ENCODE measurements at places on chromosomes 1 and 21.
A peak's percentile ranks its signal among the peaks of the same experiment; 100 is the strongest.

DNA sequence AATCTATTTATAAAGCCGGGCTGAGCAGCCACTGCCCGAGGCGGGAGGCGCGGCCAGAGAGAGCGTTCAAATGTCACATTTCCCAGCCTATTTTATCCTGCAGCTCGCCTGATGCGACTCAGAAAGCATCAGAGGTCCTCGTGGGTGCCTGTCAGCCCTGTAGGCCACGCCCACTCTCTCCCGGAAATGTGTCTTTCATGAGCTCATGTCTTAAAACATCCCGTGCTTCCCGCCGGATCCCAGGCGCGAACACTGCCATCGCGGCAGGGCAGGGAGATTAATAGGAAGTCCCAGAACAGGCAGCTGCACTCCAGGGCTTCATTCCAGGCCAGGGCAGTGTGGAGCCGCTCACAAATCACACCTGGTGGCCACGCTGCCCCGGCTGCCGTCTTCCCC, 117.5 kb downstream of the PRDM16 start:
- DNase-seq = peak; percentile 28

GRCh38 chr1:54376430-54377039, 29.7 kb downstream of the SSBP3 start:
- DNase-seq = peak; percentile 3

DNA sequence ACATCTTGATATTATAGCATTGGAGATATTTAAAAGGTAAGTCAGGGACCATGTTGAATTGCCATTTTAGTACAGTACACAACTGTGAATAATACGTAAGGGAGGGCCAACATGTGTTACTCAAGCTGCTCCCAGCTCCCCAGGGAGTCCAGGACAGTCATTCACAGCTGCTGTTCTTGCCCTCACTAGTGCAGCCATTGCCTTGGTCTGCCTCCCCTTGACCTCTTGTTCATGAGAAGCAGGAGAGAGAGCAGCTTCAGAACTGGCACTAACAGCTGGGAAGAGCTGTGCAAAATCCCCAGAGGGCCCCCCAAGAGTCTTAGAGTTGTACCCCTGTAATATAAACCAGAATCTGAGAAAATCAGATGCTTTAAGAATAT, 16.4 kb downstream of the TCEANC2 start:
- no peak for DNase-seq

DNA sequence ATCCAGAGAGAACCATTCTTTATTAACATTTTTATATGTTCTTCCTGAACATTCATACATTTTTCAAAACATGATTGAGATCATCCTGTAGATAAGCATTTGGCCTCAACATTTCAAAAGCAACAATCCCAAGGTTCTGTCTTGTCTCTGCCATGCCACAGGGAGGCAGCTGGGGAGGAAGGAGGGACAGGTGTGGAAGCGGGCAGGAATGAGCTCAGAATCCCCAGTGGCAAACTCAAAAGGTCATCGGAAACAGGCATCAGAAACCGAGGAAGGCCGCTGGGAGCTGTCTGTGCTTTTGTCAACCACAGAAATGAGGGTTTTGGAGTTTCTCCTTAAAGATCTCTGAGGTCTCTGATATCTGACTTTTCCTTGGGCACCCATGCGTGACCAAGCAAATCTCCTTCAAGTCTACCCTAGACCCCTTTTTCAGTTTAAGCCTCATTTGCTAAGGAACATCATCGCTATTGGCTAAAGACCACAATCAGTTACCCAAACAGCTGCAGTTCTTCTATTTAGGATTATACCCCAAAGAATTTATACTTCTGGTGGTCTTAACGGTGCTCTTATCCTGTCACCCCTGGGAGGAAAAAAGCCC, 34.0 kb downstream of the RASSF5 start:
- no peak for DNase-seq

DNA sequence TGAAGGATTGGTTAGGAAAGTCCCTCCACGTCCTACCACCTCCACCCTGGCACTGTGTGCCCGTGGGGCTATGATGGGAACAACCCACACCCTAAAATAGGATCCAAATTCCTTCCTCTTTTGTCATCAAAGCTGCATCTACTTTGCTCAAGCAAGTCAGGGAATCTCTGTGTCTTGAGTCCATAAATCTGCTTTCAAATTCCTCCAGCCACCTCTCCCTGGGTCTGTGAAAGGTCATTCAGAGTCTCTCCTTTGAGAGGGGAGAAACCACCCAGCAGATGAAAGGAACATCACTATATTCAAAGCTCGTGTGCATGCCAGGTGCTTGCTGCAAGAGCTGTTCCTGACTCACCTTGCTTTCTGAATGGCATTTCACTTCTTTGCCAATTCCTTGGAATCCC, 243.6 kb downstream of the TM2D1 start:
- DNase-seq = no peak

DNA sequence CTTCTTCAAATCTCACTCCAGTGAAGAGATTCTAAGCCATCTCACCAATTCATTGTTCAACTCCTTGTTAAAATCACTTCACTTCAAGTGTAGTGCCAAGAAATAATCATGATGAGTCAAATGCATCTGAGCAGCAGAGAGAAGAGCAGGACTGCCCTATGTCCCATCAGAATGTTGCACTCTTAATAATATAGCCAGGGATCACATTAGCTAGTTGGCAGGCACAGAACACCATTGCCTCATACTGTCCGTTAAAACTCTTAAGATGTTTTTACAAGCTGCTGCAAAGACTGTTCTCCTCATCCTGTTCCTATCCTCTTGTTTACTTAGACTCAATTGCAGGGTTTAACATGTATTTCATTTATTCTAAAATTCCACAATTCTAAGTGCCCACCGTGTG, 432.9 kb downstream of the PLPP3 start:
- DNase-seq = no peak

- DNase-seq = no peak
These were observed 56.5 kb upstream of the CTPS1 start for GRCh38 chr1:40922969-40923368.

GRCh38 chr1:220552672-220553260, 24.8 kb downstream of the MARK1 start:
- DNase-seq = no peak

- no peak for DNase-seq
These were observed 10.4 kb downstream of the UBE2Q1 start for GRCh38 chr1:154548028-154548427.

DNA sequence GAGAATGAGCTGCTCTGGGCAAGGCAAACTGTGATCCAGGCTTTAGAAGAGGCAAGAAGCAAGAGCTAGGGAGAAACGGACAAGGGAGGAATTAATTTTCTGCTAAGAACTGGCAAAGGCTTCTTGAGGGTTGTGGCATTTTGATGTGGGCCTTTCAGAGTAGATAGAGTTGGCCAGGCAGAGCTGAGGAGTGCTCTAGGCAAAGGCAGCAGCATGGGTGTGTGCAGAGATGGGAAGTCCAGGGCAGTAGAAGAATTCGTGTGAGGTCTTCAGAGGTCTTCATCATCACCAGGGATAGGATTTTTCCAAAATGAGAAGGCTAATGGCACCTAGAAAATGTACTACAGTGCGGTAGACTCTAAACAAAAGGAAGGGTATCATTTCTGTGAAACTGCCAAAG, 237.8 kb downstream of the LTN1 start:
- DNase-seq = no peak

GRCh38 chr1:234610666-234611224, 767 bp upstream of the IRF2BP2 start:
- DNase-seq = peak; percentile 91

DNA sequence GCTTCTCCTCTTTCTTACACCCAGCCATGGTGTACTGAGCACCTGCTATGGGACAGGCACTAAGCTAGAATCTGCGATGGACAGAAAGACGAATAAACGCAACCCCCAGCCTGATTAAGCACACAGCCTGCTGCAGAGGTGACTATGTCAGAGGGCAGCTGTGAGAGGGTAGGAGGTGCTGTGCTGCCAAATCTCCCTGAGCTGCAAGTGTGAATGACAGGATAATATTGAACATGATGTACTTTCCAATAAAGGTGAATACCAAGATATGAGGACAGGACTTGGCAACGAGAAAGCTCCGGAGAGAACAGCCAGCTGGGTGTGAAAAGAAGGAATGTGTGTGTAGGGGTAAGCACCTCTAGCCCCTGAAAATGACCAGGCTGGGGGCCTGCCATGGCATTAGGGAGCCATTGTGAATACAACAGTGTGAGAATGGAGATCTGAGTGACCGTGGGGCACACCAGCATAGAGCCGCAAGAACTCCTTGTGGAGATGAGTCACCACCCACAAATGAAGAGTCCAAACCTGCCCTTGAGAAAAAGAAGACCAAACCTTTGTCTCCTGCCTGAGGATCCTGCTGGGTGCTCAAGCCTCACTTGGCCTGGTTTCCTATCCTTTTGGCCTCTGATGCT, 83.0 kb upstream of the ATF3 start:
- DNase-seq = no peak

DNA sequence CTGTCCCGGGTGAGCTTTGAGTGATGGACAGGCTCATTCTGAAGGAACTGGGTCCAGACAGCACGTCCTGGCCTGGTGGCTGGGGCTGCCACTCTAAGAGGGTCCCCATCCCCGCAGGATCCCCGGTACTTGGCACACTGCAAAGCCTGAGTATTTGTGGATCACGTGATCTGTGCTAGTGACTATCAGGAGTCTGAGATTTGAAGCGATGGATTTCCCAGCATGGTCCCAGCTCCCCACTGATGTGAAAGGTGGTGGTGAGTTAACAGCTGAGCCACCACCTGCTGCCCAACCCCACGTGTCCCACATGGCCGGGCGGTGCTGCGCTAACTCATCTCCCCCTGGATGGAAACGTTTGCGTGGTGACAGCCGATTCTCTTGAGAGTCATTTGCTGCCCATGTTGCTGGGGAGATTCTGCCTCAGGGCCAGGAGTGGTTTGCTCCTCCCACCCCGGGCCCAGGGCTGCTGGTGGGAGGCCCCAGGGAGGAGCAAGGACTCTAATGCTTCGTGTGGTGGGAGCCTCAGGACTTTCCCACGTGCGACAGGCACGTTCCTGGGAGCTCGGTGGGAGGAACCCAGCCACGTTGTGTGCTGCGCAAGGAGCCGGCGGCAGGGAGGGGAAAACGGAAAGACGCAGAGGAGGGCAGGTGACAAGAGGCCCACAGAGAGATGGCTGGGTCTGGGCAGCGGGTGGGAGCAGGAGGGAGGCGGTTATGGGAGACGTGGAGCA, 15.1 kb downstream of the FAAP20 start:
- DNase-seq = no peak

GRCh38 chr1:66292944-66293343, 241.0 kb upstream of the SGIP1 start:
- DNase-seq = no peak

DNA sequence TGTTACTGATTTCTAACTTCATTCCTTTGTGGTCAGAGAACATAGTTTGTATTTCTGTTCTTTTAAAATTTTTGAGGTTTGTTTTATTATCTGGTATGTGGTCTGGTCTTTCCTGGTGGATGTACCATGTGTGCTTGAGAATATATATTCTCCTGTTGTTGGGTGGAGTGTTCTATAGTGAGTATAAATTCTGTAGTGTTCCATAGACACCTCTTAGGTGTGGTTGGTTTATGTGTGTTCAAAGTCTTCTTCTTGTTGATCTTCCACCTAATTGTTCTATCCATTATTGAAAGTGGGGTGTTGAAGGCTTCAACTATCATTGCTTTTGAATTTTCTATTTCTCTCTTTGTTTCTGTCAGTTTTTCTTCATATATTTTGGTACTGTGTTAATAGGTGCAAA, 20.1 kb downstream of the PPP2R5A start:
- no peak for DNase-seq

GRCh38 chr1:78211483-78212092, 165.8 kb downstream of the GIPC2 start:
- DNase-seq = no peak

DNA sequence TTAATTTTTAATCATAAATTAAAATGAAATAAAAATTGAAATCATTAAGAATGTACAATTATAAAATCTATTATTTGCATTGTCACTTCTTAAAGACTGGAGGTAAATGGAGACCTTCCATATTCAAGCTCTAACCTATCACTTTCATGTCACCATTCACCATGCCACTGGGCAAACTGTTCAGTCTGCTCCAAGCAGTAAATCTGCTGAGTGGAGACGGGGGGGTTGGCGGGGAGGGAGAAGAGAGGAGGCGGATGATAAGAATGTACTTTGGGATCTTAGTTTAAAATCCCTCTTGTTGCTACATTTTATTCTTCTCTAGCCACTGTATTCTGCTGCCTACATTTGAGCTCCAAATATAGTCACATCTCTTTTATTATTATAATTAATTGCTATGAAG, 365.9 kb upstream of the NFIA start:
- DNase-seq = no peak

DNA sequence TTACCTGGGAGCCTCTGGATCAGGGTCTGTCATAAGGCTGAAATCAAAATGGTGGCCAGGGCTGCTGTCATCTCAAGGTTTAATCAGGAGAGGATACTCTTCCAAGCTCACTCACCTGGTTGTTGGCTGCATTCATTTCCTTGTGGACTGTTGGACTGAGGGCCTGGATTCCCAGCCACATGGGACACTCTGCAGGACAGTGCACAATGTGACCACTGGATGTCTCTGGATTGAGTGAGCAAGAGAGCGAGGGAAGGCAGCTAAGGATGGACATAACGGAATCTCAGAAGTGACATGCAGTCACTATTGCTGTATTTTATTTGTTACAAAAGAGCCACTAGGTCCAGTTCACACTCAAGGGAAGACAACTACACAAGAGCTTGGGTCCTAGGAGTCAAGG, 229.1 kb downstream of the S1PR1 start:
- DNase-seq = no peak

- DNase-seq = no peak
These were observed 137.0 kb downstream of the LRRC53 start for GRCh38 chr1:74375376-74375775.

- no peak for DNase-seq
These were observed 2.6 kb upstream of the CD2 start for GRCh38 chr1:116751621-116752020.

DNA sequence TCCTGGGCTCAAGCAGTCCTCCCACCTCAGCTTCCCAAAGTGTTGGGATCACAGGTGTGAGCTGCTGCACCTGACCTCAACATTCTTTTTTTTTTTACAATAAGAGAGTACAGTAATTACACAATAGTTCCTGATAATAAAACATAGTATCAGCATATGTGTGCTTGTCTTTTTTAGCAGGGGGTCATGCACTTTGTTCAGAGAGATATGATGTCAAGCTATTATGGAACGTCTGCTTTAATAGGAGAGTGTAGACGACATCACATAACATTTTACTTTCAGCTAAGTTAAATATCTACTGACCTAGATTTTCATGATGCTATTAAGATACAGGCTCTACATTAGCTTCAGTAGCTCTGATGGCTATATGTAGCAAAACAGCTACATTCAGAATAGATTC, 70.5 kb downstream of the FMO4 start:
- no peak for DNase-seq

Measured in HT-29 (cell line).